ENCODE measurements at places on chromosomes 1 and 21.

DNA sequence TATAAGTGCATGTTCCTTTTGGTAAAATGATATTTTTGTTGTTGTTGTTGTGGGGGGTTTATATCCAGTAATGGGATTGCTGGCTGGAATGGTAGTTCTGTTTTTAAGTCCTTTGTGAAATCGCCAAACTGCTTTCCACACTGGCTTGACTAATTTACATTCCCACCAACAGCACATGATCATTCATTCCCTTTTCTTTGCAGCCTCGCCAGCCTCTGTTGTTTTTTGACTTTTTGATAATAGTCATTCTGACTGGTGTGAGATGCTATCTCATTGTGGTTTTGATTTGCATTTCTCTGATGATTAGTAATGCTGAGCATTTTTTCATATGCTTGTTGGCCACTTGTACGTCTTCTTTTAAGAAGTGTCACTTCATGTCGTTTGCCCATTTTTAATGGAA, 188.5 kb upstream of the CHRM3 start:
- peak; percentile 40 for DNase-seq

- DNase-seq: no peak
These were observed 5.7 kb upstream of the ZBTB48 start for GRCh38 chr1:6574025-6574620.

GRCh38 chr1:209756615-209757445, 977 bp downstream of the TRAF3IP3 start:
- DNase-seq: no peak

DNA sequence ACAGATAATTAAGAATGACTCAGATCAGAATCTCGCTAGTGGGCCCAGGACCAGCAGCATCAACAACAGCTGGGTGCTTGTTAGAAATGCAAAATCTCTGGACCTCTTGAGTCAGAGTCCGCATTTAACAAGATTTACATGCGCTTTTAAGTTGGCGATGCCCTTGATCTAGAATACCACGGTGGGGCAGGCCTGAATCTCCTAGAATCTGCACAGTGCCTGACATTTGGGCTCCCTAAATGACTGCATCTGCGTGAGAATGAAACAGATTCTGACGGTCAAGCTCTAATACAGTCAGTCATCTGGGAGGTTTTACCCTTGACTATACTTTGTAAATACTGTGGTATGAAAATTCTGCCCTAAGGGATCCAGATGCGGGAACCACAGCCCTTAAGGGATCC, 17.2 kb upstream of the RAB29 start:
- no peak for DNase-seq

DNA sequence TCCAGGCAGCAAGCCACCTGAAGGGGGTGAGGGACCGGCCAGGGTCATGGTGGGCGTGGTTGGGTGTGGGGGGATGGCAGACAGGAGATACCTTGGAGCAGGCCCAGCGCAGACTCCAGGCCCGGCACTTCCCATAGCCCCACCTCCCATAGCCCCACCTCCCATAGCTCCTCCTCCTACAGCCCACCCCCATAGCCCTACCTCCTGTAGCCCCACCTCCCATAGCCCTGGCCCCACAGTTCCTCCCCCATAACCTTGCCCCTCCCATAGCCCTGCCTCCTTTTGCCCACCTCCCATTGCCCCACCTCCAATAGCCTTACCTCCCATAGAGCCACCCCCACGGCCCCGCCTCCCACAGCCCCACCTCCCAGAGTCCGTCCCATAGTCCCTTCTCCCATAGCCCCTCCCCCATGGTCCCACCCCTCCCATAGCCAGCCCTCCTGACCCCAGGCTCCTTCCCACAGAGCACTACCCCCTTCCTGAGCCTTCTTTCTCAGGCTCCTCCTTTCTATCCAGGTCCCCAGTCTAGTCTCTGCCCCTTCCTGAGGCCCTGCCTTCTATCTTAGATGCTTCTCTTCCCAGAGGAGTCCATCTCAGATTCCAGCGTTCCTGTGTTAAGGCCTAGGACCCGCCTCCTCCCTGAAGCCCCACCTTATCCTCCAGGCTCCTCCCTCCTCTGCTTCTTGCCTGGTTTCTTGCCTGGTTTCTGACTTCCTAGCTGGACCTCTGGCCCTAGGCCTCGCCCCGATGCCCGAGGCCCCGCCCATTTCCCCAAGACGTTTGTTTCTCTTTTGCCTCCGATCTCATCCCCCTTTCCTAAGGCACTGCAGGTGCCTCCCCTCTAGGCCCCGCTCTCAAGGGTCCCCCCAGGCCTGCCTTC, 46.8 kb downstream of the PTPRU start:
- DNase-seq: no peak

- DNase-seq: no peak
These were observed 876 bp upstream of the CHML start for GRCh38 chr1:241640867-241641622.

- no peak for DNase-seq
These were observed 125.4 kb downstream of the EDEM3 start for GRCh38 chr1:184629266-184629665.

- DNase-seq: no peak
These were observed 179.8 kb downstream of the DYRK1A start for GRCh38 chr21:37546299-37546908.

- no peak for DNase-seq
These were observed 25.6 kb downstream of the CCDC190 start for GRCh38 chr1:162835157-162835899.

- DNase-seq: no peak
These were observed 284.6 kb upstream of the DPYD start for GRCh38 chr1:98205291-98206017.

- DNase-seq: no peak
These were observed 1.5 kb upstream of the ETV3L start for GRCh38 chr1:157101149-157101548.

- DNase-seq: peak; percentile 87
These were observed 5.2 kb downstream of the H6PD start for GRCh38 chr1:9239622-9240401.

DNA sequence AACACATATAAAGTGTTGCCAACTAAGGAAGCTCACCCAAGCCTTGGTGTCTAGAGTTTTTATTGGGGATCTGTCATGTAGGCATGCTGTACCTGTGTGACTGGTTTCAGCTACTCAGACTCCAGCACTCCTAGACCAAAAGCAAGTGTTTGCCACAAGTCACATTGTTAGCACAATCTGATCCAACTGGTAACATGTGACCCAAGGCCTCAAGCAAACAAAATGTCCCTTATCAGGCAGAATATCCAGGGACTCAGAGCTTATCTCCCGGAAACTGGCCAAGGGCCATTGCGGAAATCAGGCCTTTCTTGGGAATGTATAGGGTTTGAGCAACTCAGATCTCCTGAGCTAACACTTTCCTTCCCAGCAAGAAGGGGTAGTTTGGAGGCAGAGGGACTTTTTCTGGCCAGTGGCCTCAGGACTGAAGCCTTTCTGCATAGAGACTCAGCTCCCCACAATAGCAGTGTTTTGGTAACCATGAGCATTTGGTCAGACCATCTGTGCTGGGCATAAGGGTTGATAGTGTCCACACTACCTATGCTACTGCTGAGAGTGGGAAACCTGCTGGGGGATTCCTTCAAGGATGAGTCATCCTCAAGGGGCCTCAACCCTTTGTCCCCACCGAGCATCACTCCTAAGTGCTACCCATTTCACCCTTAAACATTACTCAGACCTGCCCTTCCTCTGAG, 29.6 kb downstream of the NHLH2 start:
- no peak for DNase-seq

DNA sequence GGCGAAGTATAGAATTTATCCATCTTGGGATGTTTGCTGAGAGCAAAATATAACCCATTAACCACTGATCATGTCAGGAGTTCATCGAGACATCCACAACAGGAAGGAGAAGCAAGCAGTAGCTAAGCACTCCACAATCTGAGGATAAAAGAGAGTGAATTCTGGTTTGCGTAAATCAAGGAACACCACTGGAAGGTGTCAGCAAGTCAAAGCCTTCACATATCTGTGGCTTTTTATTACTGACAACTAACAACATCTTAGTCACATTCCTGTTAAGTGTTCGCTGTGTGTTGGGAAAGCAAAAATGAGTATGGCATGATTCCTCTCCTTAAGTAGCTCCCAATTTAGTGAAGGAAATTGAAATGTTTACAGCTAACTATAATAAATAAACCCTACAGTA, 44.5 kb upstream of the DARS2 start:
- no peak for DNase-seq

- no peak for DNase-seq
These were observed 50.9 kb downstream of the SH3BGR start for GRCh38 chr21:39502631-39503030.

DNA sequence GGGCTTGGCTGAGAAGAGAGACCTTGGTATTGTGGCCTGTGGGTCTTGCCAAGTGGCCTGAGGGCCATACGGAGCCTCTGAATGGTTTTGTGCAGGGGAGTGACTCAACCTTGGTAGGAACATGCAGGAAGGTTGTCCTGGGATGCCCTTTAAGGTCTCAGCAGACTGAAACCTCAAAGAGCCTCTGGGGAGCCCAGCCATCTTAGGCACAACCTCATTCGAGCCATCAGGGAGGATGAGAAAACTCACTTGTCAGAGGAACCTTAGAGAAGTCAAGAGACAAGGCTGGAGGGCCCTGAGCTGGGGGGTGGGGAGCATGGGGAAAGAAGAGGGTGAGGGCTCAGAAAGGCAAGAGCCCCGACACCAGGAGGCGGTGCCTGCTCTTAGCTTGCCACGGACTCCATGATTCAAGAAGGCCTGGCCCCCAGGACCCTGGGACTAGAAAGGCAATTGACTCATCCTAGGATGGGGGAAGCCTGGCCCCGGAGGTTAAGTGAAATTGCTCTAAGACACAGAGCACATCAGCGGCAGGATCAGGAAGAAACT, 13.0 kb downstream of the IFI6 start:
- peak; percentile 59 for DNase-seq

- DNase-seq: no peak
These were observed 106.8 kb downstream of the HHIPL2 start for GRCh38 chr1:222441066-222441465.

- no peak for DNase-seq
These were observed 896 bp downstream of the LYSMD1 start for GRCh38 chr1:151164732-151165280.

DNA sequence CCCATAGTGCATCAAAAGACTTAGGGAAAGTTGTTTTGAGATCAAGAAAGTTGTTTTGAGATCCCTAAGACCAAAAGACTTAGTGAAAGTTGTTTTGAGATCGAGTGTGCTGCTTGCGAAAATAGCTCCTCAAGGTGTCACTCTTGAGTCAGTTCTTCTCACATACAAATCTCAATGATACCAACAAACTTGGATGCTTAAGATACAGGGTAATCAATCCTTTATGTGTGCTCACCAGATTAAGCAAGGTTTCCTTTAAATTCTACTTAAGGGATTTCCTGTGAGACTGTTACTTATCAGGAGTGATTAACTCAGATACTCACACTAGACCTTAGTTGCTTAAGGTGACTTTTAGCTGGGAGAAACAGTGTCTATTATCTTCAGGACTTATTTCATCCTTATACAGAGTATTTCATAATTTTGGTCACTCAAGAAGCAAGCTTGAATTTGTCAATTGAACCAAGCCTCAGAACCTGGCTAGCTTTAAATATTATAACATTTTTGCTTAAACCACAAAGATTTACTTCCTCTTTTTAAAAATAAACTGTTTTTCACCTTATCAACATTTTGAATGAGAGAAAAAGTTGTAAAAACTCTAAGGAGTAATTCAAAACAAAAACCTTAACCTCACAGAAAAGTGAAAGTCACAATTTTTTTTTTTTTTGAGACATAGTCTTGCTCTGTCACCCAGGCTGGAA, 8.0 kb upstream of the RLF start:
- peak; percentile 35 for DNase-seq

Measured in astrocyte (in vitro differentiated cells and primary cell).